H1 (cell line): ENCODE measurements at places on chromosomes 16 and 17. TPM values are rescaled to one million over a fixed set of nuclear protein-coding genes. Genes with fewer than 3 reads are reported as not detected.

The DNAH3 gene
- 0.71 and 0.78 TPM in 2 replicates for total RNA-seq

- DNase-seq: no peak
Measured at GRCh38 chr16:86142801-86143236, 243.9 kb downstream of the IRF8 start.

The MPP2 gene
- total RNA-seq: 30.9 and 31.6 TPM in 2 replicates

GRCh38 chr16:80569440-80570105, 28.8 kb downstream of the DYNLRB2 start:
- no peak for DNase-seq

DNA sequence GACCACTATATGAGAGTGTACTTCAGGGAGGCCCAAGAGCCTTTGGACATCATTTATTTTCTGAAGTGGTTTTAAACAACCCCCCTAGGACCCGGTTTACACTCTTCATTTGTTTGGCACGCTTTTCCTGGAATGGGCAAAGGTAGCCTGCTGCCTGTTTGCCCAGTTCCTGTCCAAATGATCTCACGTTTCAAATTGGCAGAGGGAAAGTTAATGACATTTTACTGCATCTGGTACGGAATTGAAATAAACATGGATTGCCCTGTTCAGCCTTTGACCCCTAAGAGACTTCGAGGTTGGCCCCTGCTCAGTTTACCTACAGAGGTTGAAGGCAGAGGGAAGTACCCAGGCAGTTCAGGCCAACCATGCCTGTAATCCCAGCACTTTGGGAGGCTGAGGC, 5.8 kb upstream of the RPRML start:
- DNase-seq: no peak

GRCh38 chr17:16820161-16820877, 130.3 kb downstream of the CCDC144A start:
- no peak for DNase-seq

DNA sequence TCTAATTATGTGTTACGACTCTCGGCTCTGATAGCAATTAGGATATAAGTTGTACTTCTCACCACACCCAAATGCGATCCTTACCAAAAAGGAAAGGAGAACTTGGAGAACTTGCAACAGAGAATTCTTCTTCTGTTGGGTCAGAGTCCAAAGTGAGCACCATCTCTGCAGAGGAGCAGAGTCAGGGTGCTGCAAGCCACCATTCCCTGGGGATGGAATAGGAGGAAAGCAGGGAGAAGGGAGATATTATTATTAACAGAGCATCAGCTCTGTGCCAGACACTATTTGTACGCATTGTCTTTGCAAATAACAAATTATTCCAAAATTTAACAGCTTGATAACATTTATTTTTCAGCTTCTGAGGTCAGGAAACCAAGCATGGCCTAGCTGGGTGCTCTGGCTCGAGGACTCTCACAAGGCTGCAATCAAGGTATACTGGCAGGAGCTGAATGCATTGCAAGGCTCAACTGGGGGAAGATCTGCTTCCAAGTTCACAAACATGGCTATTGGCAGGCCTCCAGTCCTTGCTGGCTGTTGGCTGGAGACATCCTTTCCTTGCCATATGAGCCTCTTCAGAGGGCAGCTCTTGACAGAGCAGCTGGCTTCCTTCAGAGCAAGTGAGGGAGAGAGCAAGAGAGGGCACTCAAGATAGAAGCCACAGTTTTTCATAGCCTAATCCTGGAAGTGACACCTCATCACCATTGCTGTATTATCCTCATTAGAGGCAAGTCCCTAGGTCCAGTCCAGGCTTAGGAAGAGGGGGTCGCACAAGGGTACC, 296.2 kb upstream of the CDH5 start:
- no peak for DNase-seq

- DNase-seq: no peak
Measured at GRCh38 chr16:25395528-25395927, 137.9 kb upstream of the ZKSCAN2 start.

The TEKT1 gene
- not detected in 2 replicates for total RNA-seq

The TP53TG3 gene
- total RNA-seq: not detected in 2 replicates

GRCh38 chr16:69314534-69314933, 3.4 kb downstream of the VPS4A start:
- DNase-seq: no peak

GRCh38 chr17:66260688-66261087, 31.5 kb upstream of the APOH start:
- no peak for DNase-seq

- DNase-seq: no peak
Measured at GRCh38 chr16:50917950-50918703, 176.2 kb downstream of the CYLD start.

- DNase-seq: no peak
Measured at GRCh38 chr16:52182840-52183239, 364.1 kb downstream of the TOX3 start.

- no peak for DNase-seq
Measured at GRCh38 chr17:72984145-72984925, 108.2 kb downstream of the SLC39A11 start.

GRCh38 chr17:65102788-65103187, 34.4 kb upstream of the RGS9 start:
- DNase-seq: no peak

DNA sequence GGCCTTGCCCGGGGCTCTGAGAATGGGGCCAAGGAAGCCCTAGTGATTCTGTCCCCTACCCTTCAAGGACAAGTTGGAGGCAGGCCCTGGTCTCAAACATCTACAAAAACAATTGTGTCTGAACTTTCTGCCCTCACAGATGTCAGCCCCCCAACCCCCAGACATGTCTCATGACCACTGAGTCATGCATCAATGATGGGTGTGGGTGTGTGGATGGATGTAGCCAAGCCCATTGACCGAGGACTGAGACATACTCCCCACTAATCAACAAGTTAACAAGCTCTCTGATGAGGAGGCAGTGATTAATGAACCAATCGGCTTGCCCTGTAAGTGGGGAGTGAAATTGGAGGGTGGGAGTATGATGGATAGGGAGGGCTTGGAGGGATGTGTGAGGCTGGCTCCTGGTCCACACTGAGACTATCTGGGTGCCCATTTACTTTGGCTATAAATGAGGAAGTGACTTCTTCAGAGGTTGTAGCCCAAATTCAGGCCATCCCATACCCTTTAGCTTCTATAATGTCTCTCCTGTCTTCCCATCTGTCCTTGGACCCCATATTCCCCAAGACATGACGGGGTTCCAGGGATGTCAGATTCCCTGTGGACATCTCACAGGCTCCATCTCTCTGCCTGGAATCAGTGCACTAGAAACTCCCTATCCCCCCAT, 97.1 kb upstream of the TMEM97 start:
- no peak for DNase-seq

GRCh38 chr17:80283116-80283852, 22.6 kb downstream of the RNF213 start:
- DNase-seq: no peak
